Lung (tissue), 17 donors: ENCODE measurements at places on chromosomes 11 and 22.

- DNase-seq, result no peak
Observed at GRCh38 chr22:49873228-49873940, 19.7 kb downstream of the ZBED4 start.

GRCh38 chr11:131599285-131599684, 228.9 kb downstream of the NTM start:
- DNase-seq, result no peak

GRCh38 chr11:17538054-17538453, 6.2 kb downstream of the USH1C start:
- DNase-seq, result no peak

GRCh38 chr11:71198141-71198822, 54.1 kb downstream of the SHANK2 start:
- no peak for DNase-seq

- DNase-seq, result no peak
Observed at GRCh38 chr22:32836280-32837123, 35.0 kb downstream of the TIMP3 start.

GRCh38 chr22:20033045-20033706, 12.3 kb downstream of the TANGO2 start:
- DNase-seq, result no peak
